HEK293T (cell line): ENCODE measurements at places on chromosomes 2 and 18.

DNA sequence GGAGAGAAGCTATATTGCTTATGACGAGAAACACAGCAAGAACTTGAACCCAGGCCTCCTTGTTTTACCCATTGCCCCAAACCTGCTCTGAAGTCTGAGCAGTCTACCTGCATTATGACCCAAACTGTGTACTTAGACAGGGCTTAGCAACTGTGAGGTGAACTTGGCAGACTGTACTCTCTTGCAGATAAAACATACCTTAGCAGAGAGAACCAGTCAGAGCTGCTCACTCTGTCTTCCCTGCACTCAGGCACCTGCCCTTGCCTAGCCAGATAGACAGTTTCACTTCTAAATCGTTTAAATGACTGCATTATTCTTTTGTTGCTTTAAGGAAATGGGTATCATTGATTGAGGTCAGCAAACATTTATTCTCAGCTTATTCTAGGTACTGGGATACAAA, 20.3 kb downstream of the ITPRID2 start:
- DNase-seq, result no peak

- DNase-seq, result no peak
Measured at GRCh38 chr2:152443771-152444170, 108.8 kb downstream of the FMNL2 start.

DNA sequence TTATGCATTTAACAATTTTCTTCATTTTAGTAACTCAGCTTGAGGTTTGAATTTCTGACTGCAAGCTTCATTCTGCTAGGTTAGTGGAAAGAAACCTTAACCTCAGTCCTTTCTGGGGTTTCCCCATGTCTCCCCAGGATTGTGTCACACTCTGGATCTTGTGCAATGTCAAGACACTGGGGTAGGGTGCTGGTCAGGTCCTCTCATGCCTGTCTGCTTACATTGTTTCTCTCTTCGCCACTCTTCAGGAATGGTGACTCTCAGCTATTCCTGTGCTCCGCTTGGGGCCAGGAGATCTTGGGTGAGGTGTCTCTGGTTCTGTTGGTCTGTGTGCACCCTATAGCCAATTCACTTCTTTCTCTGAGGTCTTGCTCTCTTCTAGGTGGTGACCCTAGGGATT, 23.9 kb downstream of the CTLA4 start:
- no peak for DNase-seq

GRCh38 chr2:118577202-118577601, 270.2 kb downstream of the EN1 start:
- DNase-seq, result no peak

GRCh38 chr2:121187351-121187981, 97.5 kb downstream of the TFCP2L1 start:
- no peak for DNase-seq

DNA sequence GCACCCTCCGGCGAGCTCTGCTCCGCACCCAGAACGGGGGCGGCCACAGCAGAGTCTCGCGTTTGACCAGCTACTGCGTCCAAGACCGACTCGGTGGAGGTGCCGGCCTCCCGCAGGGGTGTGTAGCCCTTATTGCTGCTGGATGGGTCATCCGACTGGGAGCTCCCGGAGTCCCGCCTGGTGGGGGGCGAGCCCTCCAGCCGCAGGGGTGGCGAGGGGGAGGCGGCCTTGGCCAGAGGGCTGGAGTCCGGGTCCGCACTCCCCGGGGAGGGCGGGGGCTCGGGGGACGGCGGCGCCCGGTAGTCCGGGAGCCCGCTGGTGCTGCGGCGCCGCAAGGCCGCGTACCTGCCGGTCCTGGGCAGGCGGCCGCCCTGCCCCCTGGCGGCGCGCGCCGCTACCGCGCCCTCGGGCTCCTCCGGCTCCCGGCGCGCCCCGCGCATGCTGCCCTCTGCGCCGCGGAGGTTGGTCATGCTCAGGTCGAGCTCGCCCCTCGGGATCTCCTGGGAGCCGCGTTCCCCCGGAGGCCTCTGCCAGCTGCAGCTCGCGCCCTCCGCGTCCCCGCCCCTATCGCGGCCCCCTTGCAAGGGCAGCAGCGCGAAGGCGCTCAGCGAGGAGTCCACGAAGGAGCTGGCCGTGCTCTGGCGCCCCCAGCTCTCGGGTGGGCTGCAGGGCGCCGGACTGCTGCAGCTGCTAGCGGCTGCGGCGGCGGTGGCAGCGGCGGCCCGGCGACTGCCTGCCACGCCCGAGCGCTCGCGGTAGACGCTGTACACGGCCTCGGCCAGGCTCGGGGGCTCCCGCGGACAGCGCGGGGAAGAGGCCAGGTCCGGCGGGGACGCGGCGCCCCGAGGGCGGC, 4.8 kb downstream of the TMEM200C start:
- DNase-seq, result no peak

DNA sequence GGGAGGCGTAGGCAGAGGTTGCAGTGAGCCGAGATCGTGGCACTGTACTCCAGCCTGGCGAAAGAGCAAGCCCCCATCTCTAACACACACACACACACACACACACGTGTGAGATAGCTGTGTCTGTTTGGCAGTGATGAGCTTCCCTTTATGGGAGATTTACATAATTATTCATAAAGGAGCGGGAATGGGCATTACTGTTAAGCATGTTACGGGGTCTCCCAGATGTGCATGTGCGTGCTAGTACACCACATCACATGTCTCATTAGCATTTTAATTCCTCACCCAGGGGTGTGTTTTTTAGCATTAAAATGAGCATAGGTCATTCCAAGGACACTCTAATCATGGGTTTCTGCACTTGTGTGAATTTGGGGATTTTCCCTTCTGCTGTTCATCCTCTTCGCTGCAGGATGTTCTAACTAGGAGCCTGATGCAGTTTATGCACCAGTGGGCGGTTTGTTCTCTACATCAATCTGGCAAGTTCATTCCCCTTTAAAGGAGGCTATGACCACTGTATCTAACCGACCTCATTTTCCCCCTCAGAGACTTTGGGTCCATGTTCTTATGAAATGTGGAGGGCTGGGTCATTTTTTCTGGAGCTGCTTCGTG, 1.0 kb upstream of the FAM178B start:
- DNase-seq, result no peak

DNA sequence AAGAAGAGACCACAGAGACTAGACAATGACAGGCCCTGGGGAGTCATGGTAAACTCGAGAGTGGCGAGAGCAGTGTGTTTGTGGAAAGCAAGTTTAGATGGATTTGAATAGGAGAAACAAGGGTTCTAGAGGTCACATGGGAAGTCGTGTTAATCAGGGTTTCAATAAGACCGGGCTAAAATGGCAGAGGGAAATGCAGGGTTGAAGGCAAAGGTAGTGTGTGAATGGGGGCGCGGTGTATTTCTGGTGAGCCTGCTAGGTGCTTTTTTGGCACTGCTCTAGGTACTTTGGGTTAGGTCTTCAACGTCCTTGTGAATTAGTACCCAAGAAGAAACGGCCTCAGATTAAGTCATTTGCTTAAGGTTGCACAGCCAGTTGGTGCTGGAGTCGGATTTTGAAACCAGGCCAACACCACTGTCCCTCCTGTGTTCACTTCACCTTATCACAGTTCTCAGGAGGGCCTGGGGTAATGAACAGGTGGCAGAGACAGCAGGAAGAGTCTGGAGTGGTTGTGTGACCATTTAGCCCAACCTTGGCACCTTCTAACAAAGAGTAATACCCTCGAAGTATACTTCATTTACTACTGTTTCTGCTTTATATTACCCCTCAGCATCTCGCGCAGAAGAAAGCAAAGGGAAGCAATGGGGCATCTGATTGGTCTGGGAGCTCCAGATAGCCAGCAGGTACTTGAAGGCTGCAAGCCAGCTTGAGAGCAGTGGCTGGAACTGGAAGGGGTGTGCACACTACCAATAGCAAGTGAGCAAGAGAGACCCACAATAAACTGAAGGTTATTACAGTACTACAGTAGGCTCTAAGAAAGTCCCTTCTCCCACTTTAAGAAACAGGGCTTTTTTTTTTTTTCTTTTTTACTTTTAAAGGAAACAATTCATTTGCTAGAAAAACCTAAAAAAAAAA, 33.4 kb upstream of the GAREM2 start:
- DNase-seq, result no peak

DNA sequence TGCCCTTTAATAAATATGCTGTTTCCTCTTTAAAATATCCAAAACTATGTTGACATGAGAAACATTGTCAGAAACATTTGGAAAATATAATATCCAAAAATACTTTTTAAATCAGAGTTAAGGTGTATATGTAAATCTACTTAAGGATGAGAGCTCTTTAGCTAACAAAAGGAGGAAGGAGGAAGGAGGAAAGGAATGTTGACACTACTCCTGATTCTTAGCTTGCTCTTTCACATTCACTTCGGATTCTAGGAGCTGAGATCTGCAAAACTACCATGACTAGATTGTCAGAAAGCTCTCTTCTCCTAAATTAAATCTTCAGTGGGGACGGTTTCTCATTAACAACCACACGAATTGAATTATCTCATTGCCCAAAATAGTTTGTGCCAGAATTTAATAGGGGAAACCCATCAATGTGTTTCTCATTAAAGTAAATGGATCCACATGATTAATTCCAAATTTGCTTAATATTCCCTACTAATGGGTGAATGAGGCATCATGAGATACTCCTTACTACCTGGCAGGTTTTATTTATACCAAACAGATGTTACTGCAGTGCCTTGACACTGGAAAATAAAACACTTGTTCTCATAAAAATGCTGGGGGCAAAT, 509.1 kb downstream of the MBD2 start:
- DNase-seq, result no peak

DNA sequence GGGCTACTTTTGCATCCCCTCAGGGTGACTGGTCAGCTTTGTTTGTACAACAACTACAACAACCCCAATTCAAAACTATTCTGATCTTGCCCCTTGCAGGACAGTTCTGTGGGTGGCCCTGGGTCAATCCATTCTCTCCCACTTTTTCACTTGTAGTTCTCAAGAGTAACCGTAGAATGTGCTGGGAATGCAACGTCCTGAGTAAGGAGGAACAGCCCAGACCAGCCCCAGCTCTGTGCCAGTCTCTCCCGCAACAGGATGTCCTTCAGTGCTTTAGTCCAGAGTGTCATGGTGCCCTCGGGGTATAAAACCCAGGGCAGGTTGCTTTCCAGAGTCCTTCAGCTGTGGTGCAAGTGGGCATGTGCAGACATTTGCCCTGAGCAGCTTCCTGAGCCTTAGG, 22.1 kb upstream of the TEX51 start:
- no peak for DNase-seq

GRCh38 chr2:25378731-25379490, 37.2 kb upstream of the DNMT3A start:
- DNase-seq, result no peak

- DNase-seq, result no peak
Measured at GRCh38 chr2:155972916-155973315, 359.6 kb downstream of the NR4A2 start.

DNA sequence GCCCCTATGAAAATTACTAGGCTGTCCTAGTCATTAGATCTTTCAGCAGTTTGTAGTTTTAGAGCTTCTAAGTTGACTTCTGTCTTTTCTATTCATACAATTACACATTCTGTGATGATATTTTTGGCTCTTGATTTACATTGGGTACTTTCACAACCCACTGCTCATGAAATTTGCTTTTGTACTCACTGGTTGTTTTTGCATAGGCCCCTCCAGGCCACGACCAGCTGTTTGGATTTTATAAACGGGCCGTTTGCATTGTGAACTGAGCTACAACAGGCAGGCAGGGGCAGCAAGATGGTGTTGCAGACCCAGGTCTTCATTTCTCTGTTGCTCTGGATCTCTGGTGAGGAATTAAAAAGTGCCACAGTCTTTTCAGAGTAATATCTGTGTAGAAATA, 193.8 kb downstream of the RPIA start:
- DNase-seq, result no peak

- no peak for DNase-seq
Measured at GRCh38 chr18:985212-985661, 80.6 kb downstream of the ADCYAP1 start.

DNA sequence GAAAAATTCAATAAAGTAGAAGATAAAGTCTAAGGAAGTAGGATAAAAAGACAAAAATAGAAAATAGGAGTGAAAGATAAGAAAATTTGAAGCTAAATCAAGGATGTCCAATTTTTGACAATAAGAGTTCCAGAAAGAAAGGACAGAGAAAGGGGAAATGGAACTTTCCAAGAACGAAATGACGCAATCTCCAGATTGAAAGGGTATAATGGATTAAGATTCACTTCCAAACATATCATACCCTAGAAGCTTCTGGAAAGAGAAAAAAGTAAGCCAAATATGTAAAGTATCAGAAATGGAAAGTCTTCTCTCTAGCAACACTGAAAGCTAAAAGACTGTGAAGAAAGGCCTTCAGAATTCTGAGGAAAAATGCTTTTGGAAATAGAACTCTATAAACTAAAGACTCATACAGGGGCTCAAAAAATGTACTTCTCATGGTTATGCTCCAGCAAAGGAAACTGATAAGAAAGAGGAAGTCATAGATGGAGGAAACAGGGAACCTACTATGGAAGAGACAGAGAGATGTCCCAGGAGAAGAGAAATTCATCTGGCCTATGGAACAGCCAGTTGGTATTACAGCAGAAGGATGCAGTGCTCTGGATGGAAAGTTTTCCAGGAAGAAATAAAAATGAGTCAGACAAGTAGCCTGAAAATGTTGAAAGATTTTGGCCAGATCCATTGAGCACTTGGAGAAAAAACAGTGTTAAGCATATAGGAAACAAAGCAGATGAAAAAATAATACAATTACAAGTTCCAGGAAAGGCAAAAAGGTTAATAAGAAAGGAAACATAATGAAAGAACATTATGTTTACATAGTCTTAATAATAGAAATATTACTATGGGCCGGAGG, 20.1 kb downstream of the CASP8 start:
- DNase-seq, result no peak

DNA sequence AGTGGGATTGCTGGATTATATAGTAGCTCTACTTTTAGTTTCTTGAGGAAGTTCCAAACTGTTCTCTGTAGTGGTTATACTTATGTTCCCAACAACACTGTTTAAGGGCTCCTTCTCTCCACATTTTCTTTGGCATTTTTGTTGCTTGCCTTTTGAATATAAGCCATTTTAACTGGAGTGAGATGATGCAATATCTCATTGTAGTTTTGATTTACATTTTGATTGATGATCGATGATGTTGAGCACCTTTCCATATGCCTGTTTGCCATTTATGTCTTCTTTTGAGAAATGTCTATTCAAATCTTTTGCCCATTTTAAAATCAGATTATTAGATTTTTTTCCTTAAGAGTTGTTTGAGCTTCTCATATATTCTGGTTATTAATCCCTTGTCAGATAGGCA, 243.3 kb downstream of the PTGR3 start:
- no peak for DNase-seq

DNA sequence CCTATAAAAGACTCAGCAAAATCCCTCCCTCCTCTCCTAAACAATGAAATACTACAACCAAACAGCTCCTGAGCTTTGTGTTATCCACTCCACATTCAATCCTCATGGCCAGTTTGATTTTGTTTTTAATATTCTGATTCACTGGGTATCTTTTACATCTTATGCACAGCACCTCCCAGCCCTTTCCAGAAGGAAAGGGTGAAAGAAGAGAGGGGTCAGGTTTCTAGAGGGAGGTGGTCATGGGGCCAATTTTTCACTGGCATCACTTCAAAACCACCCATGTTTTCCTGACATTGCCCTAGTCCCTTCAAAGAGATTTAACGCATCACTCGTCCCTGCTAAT, 315.6 kb downstream of the LPIN1 start:
- DNase-seq, result no peak
